ENCODE measurements at places on chromosomes 7 and 10.

GRCh38 chr10:11793762-11794479 lies 29.2 kb upstream of the PROSER2 start:
- DNase-seq, result no peak

DNA sequence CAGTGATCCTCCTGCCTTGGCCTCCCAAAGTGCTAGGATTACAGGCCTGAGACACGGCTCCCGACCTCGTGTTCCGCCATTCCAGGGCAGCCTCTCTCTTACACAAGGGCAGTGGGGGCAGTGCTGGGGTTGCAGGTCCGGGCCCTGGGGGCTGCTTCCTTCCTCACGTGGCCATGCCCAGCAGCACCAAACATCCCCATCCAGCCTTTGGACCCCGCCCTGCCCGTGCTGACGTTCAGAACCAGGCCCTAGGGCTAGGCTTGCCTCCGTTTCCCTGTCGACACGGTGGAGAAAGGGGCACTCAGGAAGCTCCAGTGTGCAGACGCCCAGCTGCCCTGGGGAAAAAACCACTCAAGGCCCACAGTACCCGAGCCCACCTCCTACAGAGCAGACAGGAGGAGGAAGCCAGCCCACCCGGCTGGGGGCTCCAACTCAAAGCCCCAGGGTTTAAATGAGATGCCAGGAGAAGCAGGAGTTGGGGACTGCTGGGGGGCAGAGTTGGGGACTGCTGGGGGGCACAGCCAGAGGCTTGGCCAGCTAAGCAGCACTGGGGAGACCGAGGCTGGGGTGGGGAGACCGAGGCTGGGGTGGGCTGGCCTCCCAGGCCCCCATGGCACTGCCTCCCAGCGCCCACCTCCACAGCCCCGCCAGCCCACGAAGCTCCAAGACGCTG lies 35.9 kb downstream of the ADAP1 start:
- DNase-seq, result no peak

- DNase-seq, result no peak
Observed at GRCh38 chr7:2403718-2404648, 572 bp downstream of the CHST12 start.

GRCh38 chr10:121098211-121098610 lies 247.0 kb downstream of the WDR11 start:
- DNase-seq, result no peak

DNA sequence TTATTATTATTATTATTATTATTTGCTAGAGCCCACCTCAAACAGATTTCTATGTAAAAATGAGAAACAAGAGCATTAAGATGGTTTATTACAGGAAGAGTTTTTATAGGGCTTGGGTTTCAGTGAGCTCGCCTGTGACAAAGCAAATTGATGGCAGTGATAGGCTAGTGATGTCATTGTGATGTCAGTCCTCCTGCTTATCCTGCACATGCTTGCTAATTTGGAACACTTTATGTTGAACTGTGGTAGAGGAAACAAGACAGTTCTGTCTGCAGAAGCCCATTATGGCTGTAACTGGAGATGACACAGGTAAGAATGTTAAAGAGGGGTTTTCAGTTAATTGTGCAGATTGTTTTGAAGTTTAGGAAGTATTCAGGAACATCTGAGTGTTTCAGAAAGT lies 68.3 kb downstream of the CREM start:
- DNase-seq, result no peak

GRCh38 chr7:40836218-40836617 lies 701.4 kb downstream of the SUGCT start:
- no peak for DNase-seq

GRCh38 chr10:86106616-86107015 lies 260.0 kb downstream of the GRID1 start:
- no peak for DNase-seq

GRCh38 chr7:12601302-12601869 lies 30.9 kb downstream of the SCIN start:
- no peak for DNase-seq

DNA sequence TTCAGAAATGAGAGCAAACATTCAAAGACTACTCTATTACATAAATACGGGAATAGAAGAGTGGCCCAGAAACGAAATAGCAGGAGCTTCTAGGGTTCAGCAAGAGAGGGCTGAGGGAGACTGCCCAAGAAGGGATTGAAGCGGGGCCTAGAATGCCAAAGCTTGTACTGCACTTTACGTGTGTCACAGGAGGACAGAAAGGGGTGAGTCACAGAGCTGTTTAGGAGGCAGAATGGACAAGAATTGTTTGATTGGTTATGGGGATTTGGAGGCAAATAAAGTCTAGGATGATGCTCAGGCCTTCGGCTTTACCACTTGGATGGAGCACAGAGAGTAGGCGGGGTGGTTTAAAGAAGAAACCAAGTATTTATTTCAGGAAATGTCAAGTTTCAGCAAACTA lies 11.3 kb upstream of the FXYD4 start:
- DNase-seq, result no peak

DNA sequence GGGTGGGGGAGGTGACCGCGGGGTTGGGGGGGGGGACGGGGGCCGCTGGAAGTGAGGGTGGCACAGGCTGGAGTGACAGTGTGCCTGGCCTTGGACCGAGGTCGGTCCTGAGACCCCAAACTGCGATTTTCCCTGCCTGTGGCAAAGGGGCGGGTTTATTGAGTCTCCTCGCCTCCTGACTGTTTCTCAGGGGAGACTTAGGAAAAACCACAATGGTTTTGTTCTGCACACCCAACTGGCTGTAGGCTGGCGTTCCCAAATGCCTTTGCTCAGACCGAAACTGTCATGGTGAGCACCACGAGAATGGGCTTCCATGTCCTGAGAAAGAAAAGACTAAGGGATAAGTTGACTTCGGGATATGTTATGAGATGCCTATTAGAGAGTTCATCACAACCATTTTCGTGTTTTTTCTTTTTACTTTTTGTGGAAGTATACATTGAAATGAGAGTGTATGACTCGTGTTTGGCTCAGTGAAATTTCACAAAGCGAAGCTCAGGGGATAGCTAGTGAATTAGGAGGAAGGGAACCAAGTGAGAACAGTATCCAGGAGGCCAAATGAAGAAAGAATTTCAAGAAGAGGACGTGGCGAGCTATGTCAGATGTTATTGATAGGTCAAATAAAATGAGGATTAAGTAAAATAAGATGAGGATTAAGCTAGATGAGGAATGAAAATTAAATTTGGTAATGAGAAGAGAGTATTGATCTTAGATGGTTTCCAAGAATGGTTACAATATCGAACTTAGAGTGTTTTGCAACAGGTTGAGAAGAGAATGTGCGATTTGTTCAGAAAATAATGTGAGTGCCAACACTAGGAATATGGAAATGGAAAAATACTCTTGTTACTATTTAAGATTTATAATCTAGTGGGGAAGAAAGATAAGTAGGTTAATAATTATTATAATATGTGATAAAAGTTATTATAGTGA lies 918 bp downstream of the NET1 start:
- DNase-seq, result peak; percentile 2

DNA sequence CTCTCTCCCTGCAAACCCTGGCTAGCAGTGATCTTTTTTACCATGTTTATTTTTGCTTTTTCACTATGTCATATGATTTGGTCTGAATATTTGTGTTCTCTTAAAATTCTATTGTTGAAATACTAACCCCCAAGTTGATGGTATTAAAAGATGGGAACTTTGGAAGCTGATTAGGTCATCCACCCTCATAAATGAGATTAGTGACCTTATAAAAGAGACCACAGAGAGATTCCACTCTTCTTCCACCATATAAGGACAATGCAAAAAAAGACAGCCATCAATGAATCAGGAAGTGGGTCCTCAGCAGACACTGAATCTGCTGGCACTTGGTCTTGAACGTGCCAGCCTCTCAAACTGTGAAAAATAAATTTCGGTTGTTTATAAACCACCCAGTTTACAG lies 112.8 kb upstream of the KCND2 start:
- no peak for DNase-seq

DNA sequence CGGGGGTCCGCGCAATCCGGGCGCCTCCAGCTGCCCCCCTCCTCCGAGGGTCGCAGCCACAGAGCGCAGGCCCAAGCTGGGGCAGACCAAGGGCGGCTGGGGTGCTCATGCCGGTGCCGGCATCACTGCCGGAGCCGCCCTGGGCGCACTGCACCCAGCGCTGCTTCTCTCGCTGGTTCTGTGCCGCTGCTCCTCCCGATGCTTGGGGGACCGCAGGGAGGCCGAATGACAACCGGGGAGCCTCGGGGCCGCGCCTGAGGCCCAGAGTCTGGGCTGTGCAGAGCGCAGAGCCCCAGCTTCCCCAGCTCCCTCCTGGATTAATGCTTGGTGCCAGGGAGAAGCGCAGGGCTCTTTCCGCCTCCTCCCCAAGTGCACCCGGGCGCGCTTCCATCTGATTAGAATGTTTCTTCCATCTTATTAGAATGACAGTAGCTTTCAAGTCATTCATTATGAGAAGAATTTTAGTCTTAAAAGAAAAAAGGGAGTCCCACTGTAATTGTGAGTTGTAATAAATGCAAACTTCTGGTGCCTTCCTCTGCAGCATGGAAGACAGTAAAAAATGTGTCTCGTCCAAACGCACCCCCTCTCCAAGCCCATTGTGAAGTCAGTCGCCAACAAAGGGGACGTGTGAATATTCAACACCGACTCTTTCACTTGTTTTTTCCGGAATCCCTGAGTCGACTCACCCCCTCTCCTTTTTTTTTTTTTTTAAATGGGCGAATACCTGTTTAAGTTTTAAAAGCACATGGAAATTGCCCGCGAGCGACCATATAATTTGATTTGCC lies 19.5 kb upstream of the PTF1A start:
- peak; percentile 26 for DNase-seq

DNA sequence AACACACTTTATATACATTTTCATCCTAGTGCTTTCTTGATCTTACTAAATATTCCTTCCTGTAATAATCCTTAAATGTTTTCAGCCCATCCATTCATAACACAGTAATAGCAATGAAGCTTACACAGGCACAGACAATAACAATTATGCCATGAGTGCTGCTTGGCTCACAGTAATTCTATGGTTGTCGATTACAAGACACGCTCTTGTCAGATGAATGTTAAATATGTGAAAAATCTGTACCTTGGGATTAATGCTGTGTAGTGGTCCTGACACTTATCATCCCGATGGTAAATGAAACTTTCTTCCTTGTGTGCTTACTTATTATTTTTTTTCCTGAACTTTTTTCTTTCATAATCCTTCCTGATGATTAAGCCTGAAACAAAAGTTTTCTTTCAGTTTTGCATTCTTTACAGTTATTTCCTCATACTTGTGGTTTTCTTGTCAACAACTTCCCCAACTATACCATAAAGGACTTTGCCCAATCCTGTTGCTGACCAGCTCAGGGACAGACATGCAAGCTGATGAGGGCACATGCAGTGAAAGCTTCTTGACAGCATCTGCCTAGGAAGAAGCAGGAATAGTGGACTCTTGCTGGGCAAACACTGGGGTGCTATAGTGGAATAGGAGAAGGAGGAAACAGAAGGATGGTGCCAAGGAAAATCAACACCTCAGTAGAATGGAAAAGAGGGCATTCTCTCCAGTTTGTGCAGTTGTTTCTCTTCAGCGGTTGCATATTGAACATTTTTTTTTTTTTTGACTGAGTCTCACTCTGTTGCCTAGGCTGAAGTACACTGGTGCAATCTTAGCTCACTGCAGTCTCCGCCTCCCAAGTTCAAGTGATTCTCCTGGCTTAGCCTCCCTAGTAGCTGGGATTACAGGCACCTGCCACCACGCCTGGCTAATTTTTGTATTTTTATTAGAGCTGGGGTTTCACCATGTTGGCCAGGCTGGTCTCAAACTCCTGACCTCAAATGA lies 6.7 kb upstream of the MGAM2 start:
- DNase-seq, result no peak

- no peak for DNase-seq
Observed at GRCh38 chr7:88314061-88314491, 7.4 kb upstream of the STEAP4 start.

- no peak for DNase-seq
Observed at GRCh38 chr7:127897704-127898454, 133.4 kb downstream of the LRRC4 start.

DNA sequence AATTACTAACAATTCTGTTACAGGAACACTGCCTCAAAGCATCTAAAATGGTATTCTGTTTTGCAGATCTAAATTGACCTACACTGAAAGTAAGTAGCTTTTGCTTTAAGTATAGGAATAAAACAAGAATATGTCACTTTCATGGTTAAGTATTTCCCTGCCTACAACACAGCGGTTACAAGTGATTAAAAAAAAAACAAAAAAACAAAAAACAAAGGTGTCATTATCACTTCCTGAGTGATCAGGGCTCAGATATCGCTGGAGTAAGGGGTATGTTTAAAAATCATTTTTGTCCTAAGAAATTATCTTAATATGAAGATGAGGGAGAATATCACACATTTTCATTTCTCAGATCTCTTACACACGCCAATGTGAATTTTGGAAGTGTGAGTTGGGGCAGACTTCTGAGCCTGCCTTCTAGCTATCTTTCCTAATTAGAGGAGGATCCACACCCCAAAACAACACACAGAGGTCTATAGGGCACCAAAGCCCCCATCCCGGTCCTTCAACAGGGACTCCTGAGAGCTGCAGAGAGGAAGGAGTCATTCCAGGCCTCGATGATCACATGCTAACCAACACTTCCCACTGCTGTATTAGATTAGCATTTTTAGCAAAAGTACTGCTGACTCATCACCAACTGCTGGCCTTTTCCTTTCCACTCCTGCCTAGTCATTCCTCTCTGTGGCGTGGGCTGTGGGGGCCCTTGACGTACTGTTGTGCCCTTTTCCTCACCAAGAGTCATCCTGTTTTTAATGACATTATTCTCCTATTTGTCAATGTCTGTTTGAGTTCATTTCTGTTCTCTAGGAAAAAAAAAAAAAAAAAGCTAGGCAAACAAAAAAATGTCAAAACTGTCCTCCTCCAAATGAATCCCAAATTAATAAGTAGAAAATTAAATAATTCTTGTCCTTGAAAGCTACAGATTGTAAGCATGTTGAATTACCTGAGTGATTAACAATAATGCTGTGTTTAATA lies 31.2 kb downstream of the PRTFDC1 start:
- DNase-seq, result no peak

- no peak for DNase-seq
Observed at GRCh38 chr7:39952374-39952773, 2.3 kb downstream of the CDK13 start.

DNA sequence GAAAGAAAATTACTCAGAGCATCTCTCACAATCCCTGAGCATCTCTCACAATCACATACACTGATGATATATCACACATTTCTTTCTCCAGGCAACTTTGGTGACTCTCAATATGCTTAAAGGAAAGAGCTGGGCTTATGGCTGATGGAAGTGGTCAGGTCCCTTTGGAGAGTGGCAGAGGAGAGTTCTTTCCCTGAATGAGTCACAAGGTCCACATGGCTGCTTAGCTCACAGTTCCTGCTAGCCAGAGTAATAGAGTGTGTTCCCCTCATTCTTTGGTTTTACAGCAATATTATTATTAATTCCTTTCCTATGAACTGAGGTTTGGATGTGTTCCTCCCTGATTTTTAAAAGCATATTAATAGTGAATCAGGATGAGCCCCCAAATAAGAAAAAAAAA lies 287.4 kb downstream of the C7orf25 start:
- no peak for DNase-seq

GRCh38 chr7:159118623-159119022 lies 26.0 kb downstream of the VIPR2 start:
- DNase-seq, result no peak

- no peak for DNase-seq
Observed at GRCh38 chr10:114311023-114311422, 72.0 kb downstream of the VWA2 start.

Data from NCI-H1105 treated with DMSO at 0.1 percent for 48 hours (cell line).